Caki2 (cell line): ENCODE measurements at places on chromosomes 5 and 9.

DNA sequence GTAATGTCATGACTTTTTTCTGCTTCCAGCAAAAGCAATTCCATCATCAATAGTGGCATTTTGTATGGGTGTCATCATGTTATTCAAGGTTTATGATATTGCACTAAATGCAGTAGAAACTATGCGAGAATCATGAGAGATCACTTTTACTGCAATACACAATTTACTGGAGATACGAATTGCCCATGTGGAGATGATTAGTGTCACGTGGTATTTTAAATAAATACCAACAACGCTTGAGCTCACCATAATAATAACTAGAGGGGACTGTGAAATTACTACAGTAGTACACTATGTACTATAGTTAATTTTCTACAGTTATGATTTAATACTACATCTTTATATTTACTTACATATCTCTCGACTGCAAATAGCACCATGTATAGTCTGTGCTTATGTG is 49.7 kb downstream of the FAM174A start:
- DNase-seq = no peak

GRCh38 chr5:172235132-172235780 is 41.3 kb downstream of the EFCAB9 start:
- no peak for DNase-seq

DNA sequence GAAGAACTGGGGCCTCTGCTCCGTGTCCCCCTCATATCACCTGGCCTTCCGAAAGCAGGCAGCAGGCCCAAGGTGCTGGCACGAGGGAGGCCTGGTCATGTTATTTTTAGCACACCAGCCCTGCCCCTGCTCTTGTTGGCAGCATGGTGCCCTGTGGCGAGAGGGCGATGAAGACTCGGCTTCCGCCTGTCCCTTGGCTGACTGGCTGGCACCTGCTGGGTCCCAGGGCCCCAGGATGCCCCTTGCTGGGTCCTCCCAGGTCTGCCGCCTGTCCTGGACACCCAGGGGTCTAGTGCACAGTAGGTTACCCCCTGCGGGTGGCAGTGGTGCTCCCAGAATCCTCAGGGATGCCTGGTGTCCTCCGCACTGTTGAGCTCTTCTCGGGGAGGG is 77.0 kb downstream of the RXRA start:
- no peak for DNase-seq

GRCh38 chr5:6592601-6593000 is 40.2 kb downstream of the NSUN2 start:
- DNase-seq = no peak

- DNase-seq = no peak
Observed at GRCh38 chr9:23812673-23813072, 13.4 kb downstream of the ELAVL2 start.

GRCh38 chr5:89342106-89342876 is 459.3 kb upstream of the MEF2C start:
- DNase-seq = no peak

DNA sequence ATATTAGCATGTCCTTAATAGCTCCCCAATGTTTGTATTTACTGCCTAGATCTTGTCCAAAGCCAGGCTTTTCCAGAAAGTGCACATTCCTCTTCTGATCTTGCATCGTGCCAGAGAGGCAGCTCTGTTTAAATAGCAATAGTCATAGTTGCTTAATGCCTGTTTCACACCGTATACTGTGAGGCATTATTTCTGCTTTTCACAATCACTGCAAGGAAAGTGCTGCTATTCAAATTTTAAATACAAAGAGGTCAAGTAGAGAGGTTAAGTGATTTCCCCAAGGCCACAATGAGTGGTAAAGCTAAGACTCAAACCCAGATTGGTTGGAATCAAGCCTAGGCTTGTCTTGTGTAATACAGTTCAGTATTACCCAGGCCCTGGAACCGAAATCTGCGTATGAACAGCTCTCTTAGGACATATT is 153.6 kb downstream of the SNX18 start:
- no peak for DNase-seq

DNA sequence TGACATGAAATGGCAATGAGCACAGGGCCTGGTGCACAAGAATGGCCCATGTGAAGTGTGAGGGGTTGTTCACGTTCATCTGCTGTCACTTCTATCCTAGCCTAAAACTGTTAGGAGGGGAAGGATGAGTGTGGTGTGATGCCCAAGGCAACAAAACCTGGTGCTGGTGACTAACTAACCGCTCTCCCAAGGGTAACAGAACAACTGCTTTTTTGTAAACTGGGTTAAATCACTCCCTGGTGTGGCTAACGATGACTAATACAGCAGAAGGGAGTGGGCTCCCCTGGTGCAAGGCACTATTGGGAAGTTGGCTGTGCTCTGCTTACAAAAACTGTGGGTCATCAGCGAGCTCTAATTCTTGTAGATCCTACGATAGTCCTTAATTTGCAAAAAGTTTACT is 103.2 kb upstream of the VCAN start:
- no peak for DNase-seq

DNA sequence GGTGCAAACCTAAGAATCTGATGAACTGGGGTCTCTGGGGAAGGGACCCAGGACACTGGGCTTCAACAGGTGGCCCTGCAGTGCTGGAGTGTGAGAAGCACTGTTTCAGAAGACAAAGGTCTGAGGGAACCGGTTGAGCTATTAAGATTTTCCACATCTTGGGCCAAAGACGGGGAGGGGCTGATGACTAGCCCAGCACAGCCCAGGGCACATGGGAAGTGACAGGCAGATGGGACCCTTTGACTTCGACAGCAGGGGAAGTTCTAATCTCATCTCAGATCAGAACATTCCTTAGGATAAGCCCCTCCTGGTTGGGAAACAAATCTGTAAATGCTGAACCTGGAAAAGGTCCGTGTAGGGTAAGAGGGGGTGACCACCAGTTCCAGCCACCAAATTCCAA is 67.4 kb downstream of the RAPGEF1 start:
- DNase-seq = no peak
